ENCODE measurements at places on chromosomes 2 and 18.

GRCh38 chr2:84942964-84943421 lies 28.0 kb upstream of the KCMF1 start:
- DNase-seq: no peak

GRCh38 chr2:205721057-205721449 lies 38.8 kb downstream of the NRP2 start:
- no peak for DNase-seq

DNA sequence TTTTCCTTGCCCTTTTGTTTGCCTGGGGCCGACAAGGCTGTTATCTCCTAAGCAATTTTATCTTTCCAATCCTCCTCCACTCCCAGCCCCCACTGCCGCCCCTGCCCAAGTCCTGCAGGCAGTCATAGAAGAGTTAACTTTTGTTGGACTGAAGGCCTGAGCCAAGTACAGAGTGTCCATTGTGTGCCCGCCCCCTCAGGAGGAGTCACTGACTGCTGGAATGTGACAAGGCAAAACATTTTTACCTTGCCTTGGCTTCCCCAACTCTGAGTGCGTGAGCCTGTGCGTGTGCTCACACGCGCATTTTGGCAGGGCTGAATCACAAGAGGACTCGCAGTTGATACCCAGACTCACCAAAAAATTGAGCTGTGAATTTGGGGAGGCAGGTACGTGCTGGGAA lies 16.2 kb downstream of the SETBP1 start:
- no peak for DNase-seq

GRCh38 chr2:101677658-101678057 lies 19.8 kb upstream of the MAP4K4 start:
- DNase-seq: no peak

DNA sequence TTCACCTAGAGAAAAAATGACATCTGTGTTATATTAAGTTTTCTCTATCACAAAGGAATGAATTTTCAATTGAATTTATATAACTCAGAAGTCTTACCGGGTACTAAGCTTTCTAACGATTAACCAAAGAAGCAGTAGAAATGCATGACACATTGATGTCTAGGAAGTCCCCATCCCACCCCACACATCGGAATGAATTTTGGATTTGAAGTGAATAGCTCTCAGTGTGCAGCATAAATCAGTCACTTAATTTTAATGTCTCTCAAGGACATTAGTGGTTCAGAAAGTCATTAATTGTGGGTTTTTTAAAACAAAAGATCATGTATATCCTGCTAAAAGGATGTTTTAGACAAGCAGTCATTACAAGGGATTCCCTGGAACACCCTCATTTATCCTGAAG lies 141.4 kb upstream of the PIEZO2 start:
- no peak for DNase-seq

GRCh38 chr2:28764909-28765711 lies 13.5 kb downstream of the PPP1CB start:
- no peak for DNase-seq
